H1 (cell line): ENCODE measurements at places on chromosomes 5 and 9. TPM values are rescaled to one million over a fixed set of nuclear protein-coding genes. Genes with fewer than 3 reads are reported as not detected.

TAF11L5 gene
- not detected in 2 replicates for total RNA-seq

RORB gene
- total RNA-seq: 6.5 and 7.1 TPM in 2 replicates

ANKRD31 gene
- 0.06 and 0.27 TPM in 2 replicates for total RNA-seq

MLANA gene
- total RNA-seq: not detected in 2 replicates

CEP72 gene
- 18.9 and 19.6 TPM in 2 replicates for total RNA-seq

CCDC152 gene
- 9.5 and 10.2 TPM in 2 replicates for total RNA-seq

GLRX gene
- 21.6 and 22.9 TPM in 2 replicates for total RNA-seq

COL23A1 gene
- total RNA-seq: 4.7 and 5.9 TPM in 2 replicates

TSSK1B gene
- not detected in 2 replicates for total RNA-seq

DNA sequence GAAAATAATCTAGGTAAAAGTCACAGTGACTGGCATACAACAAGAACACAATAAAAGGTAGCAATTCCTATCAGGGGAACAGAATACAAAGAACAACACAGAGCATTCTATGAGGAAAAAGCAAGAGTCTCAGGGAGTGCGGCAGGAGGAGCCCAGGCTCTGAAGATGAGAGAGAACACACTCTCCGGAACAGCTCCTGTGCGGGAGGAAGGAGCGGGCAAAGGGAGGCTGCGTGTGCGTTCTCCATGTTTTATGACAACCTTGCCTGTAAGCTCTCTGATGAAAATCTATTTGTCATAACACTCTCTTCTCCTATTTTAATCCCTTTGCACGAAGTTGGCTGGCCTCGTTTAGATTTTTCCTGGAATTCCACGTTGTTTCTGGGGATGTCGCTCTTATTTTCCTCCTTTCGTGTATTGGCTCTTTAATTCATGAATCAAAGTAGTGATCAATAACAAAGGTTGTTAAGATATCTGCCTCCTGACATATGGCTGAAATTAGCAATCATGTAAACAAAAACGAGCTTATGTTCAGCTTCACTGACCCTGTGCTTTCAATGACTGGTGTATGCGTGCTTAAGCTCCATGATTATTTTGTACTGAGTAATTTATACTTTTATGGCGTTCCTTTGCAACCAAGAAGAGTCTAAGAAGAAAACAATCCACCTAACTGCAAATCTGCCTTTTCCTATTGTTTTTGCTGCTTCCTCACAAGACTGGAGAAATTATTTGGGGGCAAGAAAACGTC, 109.5 kb downstream of the MYO10 start:
- no peaks in the 10 kb centered on the region for H3K36me3 ChIP-seq
- no peaks in the 10 kb centered on the region for H3K4me1 ChIP-seq
- DNase-seq: no peak
- H3K27ac ChIP-seq: no peak overlapping the region; the same call in 1 of the 2 replicates

GRCh38 chr9:38435521-38435920, 11.3 kb upstream of the IGFBPL1 start:
- no peak for DNase-seq
- H3K4me1 ChIP-seq: no peaks in the 10 kb centered on the region
- H3K4me3 ChIP-seq: no peak overlapping the region
- no peaks in the 10 kb centered on the region for H3K36me3 ChIP-seq

GRCh38 chr5:135110785-135111596, 77.0 kb upstream of the PITX1 start:
- H3K36me3 ChIP-seq: no peaks in the 10 kb centered on the region
- no peak overlapping the region for H3K4me3 ChIP-seq
- no peak for DNase-seq

DNA sequence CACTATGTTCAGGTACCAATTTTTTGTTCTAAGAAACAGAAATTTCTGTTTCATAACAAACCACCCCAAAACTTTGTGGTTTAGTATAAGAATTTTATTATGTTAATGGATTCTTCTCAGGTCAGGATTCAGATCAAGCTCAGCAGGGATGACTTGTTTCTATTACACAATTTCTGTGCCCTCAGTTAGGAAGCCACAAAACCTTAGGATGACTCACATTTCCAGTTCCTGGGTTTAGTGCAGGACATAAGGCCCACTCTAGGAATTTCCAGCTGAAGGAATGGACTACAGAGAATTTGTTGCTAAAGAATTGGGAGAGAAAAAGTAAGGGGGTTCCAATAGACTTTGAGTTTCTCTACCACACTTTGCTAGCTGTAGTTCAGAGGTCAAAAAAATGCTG, 629.3 kb downstream of the ANXA1 start:
- H3K27ac ChIP-seq: no peak overlapping the region
- H3K4me1 ChIP-seq: no peaks in the 10 kb centered on the region
- DNase-seq: no peak
- no peak overlapping the region for H3K4me3 ChIP-seq
- no peaks in the 10 kb centered on the region for H3K36me3 ChIP-seq

GRCh38 chr5:149930749-149931574, 13.6 kb downstream of the PDE6A start:
- H3K36me3 ChIP-seq: no peaks in the 10 kb centered on the region
- H3K4me1 ChIP-seq: peaks cover 3% of the 10 kb centered on the region
- H3K4me3 ChIP-seq: no peak overlapping the region
- H3K27me3 ChIP-seq: no peaks in the 10 kb centered on the region; the same call in 1 of the 2 replicates

DNA sequence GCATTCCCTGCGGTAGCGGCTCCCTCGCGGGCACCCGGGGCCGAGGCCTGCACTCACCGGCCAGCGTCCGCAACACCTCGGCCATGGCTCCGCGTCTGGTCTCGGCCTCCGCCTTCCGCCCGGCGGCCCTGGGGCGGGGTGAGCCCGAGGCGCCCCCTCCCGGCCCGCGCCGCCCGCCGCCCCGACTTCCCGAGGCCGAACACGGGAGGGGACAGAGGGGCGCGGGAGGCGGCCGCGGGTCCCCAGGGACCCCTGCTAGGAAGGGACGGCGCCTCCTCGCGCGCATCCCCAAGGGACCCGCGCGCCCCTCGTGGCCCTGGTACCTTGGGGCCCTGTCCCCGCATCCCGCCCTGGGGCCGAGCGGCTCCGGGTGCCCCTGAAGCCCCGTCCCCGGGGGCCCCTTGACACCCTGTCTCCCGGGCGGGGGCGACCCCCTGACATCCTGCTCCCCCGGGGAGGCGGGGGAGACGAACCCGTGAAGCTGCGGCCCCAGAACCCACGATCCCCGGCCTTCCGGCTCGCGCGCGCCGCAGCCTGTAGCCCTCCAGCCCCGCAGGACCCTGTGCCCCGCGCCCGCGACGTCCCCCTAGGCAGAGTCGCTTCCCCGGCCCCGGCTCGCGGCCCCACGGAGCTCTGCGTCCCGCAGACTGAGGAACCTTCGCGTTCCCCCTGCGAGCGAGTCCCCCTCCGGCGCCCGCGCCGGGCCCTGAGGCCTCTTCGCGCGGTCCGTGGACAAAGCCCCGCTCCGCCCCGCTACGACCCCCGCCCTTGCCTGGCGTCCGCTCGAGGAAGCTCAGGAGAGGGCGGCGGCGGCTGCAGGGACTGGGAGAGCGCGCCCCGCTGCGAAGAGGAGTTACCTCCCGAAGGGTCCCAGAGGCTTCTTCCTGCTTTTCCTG, at the start of gene ABO:
ABO (minus strand) TSS at position 97 of the 896 bp plus-strand sequence.
- H3K4me3 ChIP-seq: peak within 1 kb of the TSS; percentile 68
- H3K27ac ChIP-seq: no peak within 1 kb of the TSS
- no peaks in the 10 kb centered on the region; the same call in 1 of the 2 replicates for H3K4me1 ChIP-seq
- no peak for DNase-seq
- H3K27me3 ChIP-seq: peaks cover 55% of the 10 kb centered on the region
- H3K36me3 ChIP-seq: no peaks in the 10 kb centered on the region; the same call in none of the 2 replicates

GRCh38 chr5:174690271-174690670, 34.1 kb upstream of the MSX2 start:
- H3K4me3 ChIP-seq: no peak overlapping the region
- peaks cover 20% of the 10 kb centered on the region for H3K4me1 ChIP-seq
- H3K27me3 ChIP-seq: peaks cover 35% of the 10 kb centered on the region
- no peak overlapping the region for H3K27ac ChIP-seq

- H3K4me3 ChIP-seq: no peak overlapping the region
- no peaks in the 10 kb centered on the region for H3K4me1 ChIP-seq
- no peak for DNase-seq
- no peak overlapping the region for H3K27ac ChIP-seq
- H3K36me3 ChIP-seq: no peaks in the 10 kb centered on the region
These were observed 121.2 kb upstream of the NFIB start for GRCh38 chr9:14434971-14435718.

- H3K4me3 ChIP-seq: no peak overlapping the region
- no peak overlapping the region for H3K27ac ChIP-seq
- H3K27me3 ChIP-seq: no peaks in the 10 kb centered on the region
- no peak for DNase-seq
- 0 out of 2 replicates have a peak, but pooled peaks cover 6% of the 10 kb centered on the region for H3K36me3 ChIP-seq
These were observed 56.3 kb downstream of the SLF1 start for GRCh38 chr5:94674490-94675382.

GRCh38 chr9:37128051-37128450, 7.7 kb downstream of the ZCCHC7 start:
- H3K27ac ChIP-seq: no peak overlapping the region
- H3K27me3 ChIP-seq: no peaks in the 10 kb centered on the region
- H3K4me1 ChIP-seq: no peaks in the 10 kb centered on the region
- H3K4me3 ChIP-seq: no peak overlapping the region
- DNase-seq: no peak
- H3K36me3 ChIP-seq: peaks cover 26% of the 10 kb centered on the region

DNA sequence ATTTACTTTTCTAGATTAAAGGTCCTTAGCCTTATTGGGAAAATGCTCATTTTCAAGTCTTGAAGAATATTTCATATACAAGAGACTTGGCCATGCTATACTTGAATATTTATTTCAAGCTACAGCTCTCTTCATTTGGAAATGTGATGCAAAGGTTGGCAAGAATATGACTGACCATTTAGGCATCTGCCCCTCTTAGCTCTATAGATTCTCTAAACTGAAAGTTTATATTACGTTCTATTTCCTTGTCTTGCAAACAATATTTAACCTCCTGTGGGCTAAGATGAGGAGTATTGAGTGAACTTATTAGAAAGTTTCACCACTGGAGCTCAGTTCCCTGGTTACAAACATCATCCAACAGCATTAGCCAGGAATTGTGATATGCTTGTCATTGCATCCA, 593.1 kb downstream of the MAT2B start:
- no peak overlapping the region for H3K27ac ChIP-seq
- no peak overlapping the region for H3K4me3 ChIP-seq
- no peaks in the 10 kb centered on the region for H3K27me3 ChIP-seq

GRCh38 chr5:152595405-152595804, 190.3 kb upstream of the NMUR2 start:
- H3K4me3 ChIP-seq: no peak overlapping the region
- no peaks in the 10 kb centered on the region for H3K4me1 ChIP-seq
- no peak for DNase-seq
- no peaks in the 10 kb centered on the region for H3K36me3 ChIP-seq

DNA sequence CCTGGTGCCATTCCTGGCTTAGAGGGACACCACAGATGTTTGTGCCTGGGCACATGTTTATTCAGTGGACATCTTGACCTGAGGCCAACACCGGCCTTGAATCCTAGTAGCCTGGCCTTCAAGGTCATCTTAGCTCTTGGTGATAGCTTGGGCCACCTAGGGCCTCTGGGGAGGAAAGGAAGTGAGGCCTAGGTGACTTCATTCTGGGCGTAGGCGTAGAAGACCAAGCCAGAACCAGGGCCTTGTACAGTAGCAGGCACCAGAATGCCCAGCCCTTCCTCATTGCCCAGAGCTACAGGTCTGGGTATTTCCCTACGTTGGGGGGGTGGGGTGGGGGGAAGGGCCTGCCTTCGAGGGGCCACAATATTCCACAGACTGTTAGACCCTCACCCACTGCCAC, 33.8 kb downstream of the WNK2 start:
- no peak for DNase-seq
- H3K4me3 ChIP-seq: no peak overlapping the region
- no peaks in the 10 kb centered on the region for H3K36me3 ChIP-seq
- no peaks in the 10 kb centered on the region; the same call in 1 of the 2 replicates for H3K4me1 ChIP-seq
- no peak overlapping the region; the same call in 1 of the 2 replicates for H3K27ac ChIP-seq
- H3K27me3 ChIP-seq: no peaks in the 10 kb centered on the region

DNA sequence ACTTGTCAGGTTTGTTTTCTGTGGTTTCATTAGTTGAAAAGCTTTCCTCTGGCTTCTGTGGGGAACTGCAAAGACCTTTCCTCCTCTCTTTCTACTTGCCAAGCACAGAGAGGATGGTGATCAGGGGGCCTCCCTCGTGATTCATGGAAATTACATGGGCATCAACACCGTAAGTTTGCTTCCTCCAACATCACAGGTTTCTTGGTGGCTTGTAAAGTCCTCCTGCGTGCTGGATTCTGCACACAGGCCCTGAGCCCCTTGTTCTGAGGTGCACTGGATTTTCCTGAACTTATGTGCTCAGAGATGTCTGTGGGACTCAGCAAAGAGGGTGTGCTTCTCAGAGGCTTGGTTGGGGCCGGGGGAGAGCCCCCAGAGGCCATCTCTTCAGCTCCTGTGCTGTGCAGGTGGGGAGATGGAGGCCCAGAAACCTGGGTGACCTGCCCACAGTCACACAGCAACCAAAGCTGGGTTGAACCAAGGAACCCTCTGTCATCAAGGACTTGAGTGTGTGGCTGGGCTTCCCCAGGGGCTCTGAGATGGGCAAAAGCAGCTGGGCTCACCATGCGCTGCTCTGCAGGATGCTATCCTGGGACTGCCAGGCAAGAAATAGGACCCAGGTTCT, 36.5 kb downstream of the RGS3 start:
- H3K4me3 ChIP-seq: no peak overlapping the region
- no peaks in the 10 kb centered on the region for H3K36me3 ChIP-seq
- H3K27ac ChIP-seq: no peak overlapping the region
- H3K4me1 ChIP-seq: peaks cover 7% of the 10 kb centered on the region
- H3K27me3 ChIP-seq: no peaks in the 10 kb centered on the region
- DNase-seq: no peak

- peaks cover 3% of the 10 kb centered on the region for H3K4me1 ChIP-seq
- no peak overlapping the region for H3K27ac ChIP-seq
- DNase-seq: no peak
- no peak overlapping the region for H3K4me3 ChIP-seq
- no peaks in the 10 kb centered on the region for H3K36me3 ChIP-seq
- peaks cover 5% of the 10 kb centered on the region; the same call in 1 of the 2 replicates for H3K27me3 ChIP-seq
These were observed 5.3 kb downstream of the ARSI start for GRCh38 chr5:150297236-150297890.

- no peak for DNase-seq
- H3K4me3 ChIP-seq: no peak overlapping the region
- peaks cover 2% of the 10 kb centered on the region for H3K4me1 ChIP-seq
- H3K27ac ChIP-seq: no peak overlapping the region
- no peaks in the 10 kb centered on the region for H3K27me3 ChIP-seq
- H3K36me3 ChIP-seq: no peaks in the 10 kb centered on the region
These were observed 245.1 kb upstream of the MEF2C start for GRCh38 chr5:89128092-89128491.

GRCh38 chr9:129555512-129556215, 65.2 kb downstream of the C9orf50 start:
- H3K27ac ChIP-seq: no peak overlapping the region
- peaks cover 32% of the 10 kb centered on the region for H3K4me1 ChIP-seq
- H3K27me3 ChIP-seq: peaks cover 12% of the 10 kb centered on the region

DNA sequence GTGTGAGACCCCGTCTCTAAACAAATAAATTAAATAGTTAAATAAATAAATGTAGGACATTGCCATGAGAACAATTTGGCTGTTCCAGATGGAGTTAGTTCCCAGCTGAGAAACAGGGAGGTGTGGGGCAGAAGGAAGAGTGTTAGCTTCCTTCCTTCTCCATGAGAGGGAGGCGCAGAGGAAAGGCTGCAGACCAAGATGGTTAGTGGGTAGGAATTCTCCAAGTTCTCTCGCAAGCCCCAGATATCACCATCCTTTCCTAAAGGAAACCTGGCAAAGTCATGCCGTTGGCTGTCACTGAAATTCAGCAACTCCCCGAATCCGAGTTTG, 33.1 kb upstream of the RAB14 start:
- no peaks in the 10 kb centered on the region for H3K4me1 ChIP-seq
- no peaks in the 10 kb centered on the region; the same call in 1 of the 2 replicates for H3K27me3 ChIP-seq
- no peaks in the 10 kb centered on the region for H3K36me3 ChIP-seq
- no peak for DNase-seq

GRCh38 chr5:31487506-31487905, 44.4 kb downstream of the DROSHA start:
- H3K27me3 ChIP-seq: no peaks in the 10 kb centered on the region
- DNase-seq: no peak
- H3K36me3 ChIP-seq: peaks cover 6% of the 10 kb centered on the region
- no peaks in the 10 kb centered on the region for H3K4me1 ChIP-seq
